ENCODE measurements at places on chromosomes 11 and 22. TPM values are rescaled to one million over a fixed set of nuclear protein-coding genes. Genes with fewer than 3 reads are reported as not detected.

DNA sequence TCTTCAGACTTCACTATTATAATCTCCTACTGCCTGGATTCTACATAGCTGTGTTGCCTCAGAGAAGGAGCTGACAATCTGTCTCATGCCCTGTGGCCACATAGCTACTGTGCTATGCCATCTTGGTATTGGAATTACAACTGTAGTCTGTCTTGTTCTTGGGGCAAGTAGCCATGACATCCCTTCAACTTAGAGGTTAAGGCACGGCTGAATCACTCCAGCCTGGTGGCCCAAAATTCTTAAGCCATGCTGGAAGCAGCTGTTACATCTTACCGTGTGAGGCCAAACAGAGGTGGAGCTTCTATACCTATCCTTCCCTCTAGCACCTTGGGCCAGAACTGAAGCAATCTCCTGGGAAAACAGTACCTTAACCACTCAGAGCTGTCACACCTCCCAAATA lies 14.8 kb downstream of the CARD18 start:
- DNase-seq = no peak

DNA sequence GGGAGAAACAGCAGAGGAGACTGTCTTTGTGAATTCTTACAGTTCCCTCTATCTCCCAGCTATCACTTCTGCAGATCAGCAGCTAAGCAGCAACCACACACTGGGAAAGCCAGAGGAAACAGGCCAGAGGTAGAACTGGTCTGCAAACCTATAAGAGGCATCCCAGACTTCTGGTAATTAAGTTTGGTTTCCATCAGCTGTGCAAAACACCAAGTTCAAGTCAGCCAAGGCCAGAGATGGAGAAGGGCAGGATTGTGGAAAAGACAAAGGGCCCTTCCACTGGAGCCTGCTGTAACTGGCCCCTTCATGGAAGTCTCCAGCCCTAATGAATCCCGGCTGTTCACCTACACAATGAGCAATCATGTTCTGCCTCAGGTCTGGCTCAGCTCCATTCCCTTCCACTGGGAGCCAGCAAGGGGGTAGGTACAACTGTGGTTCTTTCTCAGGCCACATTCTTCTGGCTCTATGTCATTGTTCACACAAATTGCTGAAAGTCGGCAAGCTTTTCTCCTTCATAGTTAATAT lies 4.6 kb upstream of the PAMR1 start:
- peak; percentile 84 for DNase-seq

The BLID gene
- 6.0 TPM for total RNA-seq

DNA sequence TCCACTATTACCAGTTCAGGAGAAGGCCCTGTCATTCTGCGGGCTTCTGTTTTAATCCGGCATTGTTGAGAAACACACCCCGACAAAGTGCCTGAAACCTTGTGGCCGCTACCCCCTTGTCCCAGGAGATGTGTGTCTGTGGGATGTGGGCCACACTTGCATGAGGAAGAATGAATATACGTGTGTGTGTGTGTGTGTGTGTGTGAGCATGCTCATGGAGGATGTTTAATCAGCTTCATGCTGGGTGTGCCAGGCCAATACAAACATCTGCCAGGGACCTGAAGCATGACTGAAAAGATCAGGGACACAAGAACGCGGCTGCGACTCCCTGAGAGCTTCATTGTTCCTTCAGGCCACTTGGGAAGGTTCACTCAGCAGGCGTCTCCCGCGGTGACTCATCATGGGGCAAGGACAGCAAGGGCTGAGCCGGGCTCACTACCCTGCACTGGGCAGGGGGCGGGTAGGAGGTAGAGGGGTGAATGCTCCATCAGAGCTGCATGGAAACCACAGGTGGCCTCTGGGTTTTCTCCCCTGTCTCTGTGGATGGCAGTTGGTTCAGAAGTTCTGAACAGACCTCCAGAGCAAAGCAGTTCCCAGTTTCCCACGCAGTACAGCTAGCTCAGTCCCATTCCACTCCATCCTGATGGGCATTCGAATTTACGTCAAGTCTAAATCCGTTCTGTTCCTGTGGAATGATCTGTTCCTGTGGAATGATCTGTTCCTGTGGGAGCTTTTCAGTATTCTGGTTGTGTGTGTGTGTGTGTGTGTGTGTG lies 7.0 kb upstream of the MALAT1 start:
- DNase-seq = peak; percentile 95

DNA sequence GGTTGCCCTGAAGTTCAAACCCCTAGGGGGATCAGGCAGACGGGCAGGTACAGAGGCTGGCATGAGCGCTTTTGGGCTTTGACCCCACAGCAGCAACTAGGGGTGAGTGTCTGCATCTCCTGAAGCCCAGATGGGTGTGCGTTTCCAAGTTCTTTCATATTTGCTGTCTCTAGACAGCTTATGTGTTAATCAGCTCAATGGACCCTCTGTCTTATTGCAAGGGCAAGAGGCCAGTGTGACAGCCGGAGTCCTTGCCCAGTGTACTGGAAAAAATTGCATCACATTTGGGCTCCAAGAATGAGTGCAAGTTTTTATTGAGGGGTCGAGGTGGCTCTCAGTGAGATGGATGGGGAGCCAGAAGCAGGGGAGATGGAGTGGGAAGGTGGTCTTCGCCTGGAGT lies 1863.7 kb upstream of the RAG2 start:
- DNase-seq = no peak

The CAVIN3 gene
- not detected for total RNA-seq

- DNase-seq = no peak
Measured at GRCh38 chr11:15835788-15836411, 520.4 kb downstream of the SOX6 start.

GRCh38 chr22:45805413-45805812 lies 133.8 kb downstream of the ATXN10 start:
- peak; percentile 60 for DNase-seq

- DNase-seq = peak; percentile 79
Measured at GRCh38 chr22:41822317-41823057, 10.4 kb upstream of the SREBF2 start.

- DNase-seq = peak; percentile 31
Measured at GRCh38 chr22:49825944-49826602, 1.6 kb downstream of the BRD1 start.

The NFAM1 gene
- total RNA-seq = not detected

The MLC1 gene
- total RNA-seq = 0.10 TPM

The MMP13 gene
- total RNA-seq = 0.47 TPM

GRCh38 chr11:12117200-12117599 lies 6.8 kb downstream of the MICAL2 start:
- DNase-seq = no peak

DNA sequence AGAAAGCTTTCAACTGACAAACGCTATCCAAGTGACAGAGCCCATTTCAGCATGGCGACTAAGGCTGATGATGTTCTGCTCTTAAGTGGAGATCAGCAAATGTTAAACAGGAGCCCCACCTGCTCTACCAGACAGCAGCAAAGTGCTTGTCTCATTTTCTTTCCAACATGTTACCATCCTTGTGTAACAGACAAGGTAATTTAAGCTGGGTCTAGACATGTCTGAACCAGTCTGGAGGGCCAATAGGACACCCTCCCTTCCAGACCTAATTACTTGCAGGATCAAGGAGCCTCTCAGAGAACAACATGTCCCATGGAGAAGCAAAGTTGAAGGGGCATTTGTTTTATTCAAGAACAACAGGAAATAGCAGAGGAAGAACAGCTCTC lies 3.9 kb upstream of the LMO2 start:
- no peak for DNase-seq

DNA sequence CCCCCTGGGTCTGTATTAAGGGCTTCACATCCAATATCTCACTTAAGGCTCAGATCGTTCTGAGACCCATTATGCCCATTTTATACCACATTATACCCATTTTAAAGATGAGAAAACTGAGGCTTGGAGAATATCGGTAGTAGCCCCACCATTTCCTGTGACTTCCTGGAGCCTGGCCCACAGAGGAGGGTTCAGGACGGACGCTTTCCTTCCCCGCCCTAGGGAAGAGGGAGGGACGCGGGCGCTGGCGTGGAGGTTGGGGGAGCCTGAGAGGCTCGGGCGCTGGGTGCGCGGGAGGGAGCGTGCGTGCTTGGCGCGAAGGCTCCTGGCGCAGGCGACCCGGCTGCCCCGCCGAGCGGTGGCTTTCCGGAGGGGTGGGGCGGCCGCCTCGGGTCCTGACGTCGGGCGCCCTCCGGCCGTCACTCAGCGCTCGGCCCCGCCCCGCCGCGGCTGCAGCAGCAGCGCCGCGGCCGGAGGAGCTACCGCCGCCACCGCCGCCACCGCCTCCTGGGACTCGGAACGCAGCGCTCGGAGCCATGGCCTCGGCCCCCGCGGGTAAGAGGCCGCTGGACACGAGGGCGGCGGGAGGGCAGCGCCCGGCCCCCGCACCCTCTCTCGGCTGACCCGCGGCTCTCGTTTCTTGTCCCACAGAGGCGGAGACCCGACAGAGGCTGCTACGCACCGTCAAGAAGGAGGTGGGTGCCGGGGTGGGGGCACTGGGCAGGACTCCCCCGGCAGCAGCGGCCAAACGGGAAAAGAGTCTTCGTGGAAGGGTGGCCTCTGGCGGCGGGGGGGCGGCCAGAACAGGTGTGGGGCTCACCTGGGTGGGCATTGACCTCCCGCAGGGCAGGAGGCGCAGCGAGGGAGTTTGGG lies at the start of gene SGSM1:
SGSM1 (plus strand) TSS at position 422 of the 873 bp plus-strand sequence; CDS start at position 537, 115 bp downstream.
- peak; percentile 34 for DNase-seq

DNA sequence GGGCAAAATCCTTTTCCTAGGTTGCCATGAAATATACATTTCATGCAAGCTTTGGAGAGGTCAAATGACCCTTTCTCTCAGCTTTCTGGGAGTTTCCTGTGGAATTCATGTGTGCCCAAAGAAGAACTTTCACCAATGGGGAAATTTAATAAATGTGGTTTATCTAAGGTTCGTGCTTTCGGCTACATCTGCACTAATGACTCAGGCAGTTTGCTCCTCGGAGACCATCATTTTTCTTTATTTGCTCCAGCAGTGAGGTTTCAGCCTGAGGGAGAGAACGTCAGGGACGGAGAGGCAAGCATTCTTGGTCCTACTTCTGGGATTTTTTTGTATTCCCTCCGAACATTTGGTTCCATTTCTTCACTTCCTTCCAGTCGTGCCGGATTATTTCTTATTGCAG lies 85.2 kb downstream of the FLI1 start:
- no peak for DNase-seq

The IL18BP gene
- total RNA-seq = 1.8 TPM

The CAPN1 gene
- total RNA-seq = 90.6 TPM

GRCh38 chr22:48665311-48665995 lies 1162.2 kb downstream of the BRD1 start:
- DNase-seq = no peak

- DNase-seq = peak; percentile 18
Measured at GRCh38 chr11:9462172-9462799, 1.5 kb downstream of the ZNF143 start.

DNA sequence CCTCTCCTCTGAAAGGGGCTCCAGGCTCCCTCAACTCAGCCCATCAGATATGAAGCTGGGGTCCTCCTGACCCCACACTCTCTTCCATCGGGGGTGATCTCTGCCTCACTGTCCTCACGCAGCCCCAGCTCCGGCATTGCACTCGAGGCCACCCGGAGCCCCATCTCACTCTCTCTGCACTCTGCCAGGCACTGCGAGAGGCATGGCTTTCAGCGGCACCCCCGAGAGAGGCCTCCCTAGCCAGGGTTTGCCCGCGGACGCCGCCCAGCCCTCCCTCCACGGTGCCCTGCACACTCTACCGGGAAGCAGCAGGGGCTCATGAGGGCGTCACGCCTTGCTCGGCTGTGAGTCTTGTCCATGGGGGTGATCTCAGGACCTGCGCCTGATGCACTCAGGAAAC lies 436.2 kb downstream of the BRD1 start:
- DNase-seq = no peak

The CRYAB gene
- not detected for total RNA-seq

- peak; percentile 56 for DNase-seq
Measured at GRCh38 chr11:36311926-36312595, 16.0 kb downstream of the PRR5L start.

The SGSM1 gene
- not detected for total RNA-seq

The GLB1L3 gene
- 0.03 TPM for total RNA-seq

The OR52E8 gene
- total RNA-seq = not detected

- no peak for DNase-seq
Measured at GRCh38 chr11:115452241-115452640, 52.0 kb downstream of the CADM1 start.

DNA sequence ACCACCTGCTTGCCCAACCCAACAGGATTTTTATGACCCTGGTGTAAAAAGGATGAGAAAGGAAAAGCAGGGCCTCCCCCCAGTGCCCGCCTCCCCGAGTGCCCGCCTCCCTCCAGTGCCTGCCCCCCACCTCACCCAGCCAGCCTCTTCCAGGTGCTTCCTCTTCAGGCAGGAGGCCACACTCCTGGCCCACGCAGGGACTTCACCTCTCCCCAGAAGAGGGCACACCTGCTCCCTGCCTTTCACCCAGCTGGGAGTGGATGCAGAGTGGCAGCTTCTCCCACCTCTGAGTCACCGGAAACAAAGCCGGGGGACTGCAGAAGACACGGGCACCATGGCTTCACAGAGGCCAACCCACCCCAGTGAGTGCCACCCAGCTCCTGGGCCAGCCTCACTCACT lies 16.1 kb downstream of the CPT1A start:
- DNase-seq = peak; percentile 41

GRCh38 chr11:112644410-112645131 lies 316.6 kb upstream of the NCAM1 start:
- DNase-seq = no peak

DNA sequence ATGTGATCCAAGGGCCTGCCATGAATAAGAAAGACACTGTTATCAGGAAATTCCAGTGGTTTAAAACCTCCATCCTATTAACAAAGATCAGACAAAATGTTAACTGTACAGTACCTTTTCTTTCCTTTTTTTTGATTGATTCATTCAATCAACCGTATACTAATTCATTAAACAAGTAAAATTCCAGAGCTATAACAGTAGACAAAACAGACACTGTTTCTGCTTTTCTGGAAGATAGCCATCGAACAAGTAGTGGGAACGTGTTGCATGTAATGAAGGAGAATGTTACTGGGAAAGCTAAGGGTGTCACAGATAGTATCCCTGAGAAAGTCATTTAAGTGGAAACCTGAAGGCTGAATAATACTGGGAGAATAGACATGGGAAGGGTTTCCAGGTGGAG lies 73.7 kb upstream of the ALKBH3 start:
- no peak for DNase-seq

DNA sequence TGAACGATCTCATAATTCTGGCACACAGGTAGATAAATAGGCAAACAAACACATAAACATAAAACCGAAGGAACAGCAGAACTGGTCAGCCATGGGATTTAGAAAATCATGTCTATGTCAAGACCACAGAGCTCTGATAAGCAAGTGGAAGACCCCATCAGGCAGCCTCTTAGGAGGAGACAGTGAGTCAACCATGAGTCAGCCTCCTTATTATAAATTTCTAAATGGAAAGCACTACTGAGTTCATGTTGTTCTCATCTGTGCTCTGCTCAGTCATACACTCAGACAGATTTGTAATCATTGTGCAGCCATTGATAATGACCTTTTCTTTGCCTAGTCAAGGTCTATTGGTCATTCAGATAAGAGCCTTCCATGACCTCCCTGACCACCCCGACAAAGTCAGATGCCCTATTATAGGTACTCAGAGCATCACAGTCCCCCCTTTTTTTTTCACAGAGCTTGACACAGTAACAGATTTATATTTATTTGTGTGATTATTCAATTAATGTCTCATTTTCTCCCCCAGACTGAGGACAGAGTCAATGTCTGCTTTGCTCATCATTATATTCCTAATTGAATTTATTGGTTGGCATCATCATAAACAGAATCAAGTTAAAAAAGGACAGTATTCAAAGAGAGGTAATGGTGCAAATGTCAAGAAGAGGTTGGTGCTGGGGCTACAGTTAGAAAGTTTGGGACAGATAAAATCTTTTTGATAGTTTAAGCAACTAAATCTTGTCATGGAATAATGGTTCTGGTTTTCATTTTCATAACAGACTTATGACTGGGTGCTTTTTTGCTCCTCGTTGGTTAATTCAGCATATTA lies 579.7 kb upstream of the CCDC90B start:
- DNase-seq = peak; percentile 74

All from HT1080 (cell line).